RWPE2 (cell line): ENCODE measurements at places on chromosomes 5 and 9.

DNA sequence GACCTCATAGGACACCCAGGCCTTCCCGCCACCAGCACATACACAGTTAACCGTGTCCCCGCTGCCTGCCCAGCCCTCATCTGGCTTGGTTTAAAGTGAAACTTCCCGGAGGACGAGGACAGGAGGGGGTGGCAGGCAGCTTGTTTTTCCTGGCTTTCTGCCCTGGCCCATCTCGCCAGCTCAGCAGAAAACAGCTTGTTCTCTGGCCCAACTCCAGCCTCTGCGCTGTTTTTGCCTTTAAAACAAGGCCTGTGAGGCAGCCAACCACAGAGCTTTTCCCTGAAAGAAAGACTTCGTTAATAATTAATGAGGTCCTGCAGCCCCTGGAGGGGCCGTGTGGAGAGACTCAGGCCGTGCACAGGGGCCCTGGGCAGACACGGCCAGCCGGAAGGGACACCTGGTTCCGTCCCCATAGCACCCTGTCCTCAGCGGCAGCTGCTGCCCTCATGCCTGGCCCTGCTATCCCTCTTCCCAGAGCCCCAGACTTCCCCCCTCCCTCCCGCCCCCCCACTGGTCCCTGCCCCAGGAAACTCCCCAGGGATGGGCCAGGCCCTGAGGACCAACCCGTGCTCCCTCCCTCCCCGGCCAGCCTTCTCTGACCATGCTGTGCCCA, 108.7 kb downstream of the RXRA start:
- no peak for DNase-seq

DNA sequence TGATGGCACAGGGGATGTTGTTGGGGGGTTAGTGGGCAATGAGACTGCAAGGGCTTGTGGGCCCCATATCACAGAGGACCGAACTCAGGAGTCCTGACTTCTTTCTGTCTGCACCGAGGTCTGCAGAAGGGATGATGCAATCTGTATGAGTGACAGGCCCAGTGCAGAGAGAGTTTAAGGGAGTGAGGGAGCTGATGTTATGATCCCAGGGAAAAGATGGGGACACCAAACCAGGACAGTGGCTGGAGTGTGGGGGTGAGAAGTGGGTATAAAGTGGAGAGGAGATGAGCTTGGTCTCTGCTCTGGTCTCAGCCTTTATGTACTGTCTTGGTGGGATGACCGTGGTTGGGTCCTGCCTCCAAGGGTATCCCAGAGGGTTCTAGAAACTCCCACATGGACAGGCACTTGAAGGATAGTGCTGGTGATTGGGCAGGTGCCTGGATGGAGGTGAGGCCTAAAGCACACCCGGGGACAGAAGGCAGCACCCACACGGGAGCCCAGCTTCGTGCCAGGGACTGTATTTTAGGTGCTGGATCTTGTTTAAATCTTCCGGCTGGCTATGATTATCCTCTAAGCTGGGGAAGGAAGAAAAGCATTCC, 21.9 kb downstream of the GSN start:
- no peak for DNase-seq

GRCh38 chr9:110029429-110029955, 178.5 kb downstream of the C9orf152 start:
- DNase-seq: no peak

- no peak for DNase-seq
These were observed 112.1 kb upstream of the IL6ST start for GRCh38 chr5:56106837-56107236.

GRCh38 chr9:93447655-93448054, 3.8 kb upstream of the FAM120A start:
- no peak for DNase-seq

GRCh38 chr9:117869287-117869686, 165.1 kb downstream of the TLR4 start:
- DNase-seq: no peak

- no peak for DNase-seq
These were observed 309.3 kb downstream of the BNC2 start for GRCh38 chr9:16561121-16561520.

DNA sequence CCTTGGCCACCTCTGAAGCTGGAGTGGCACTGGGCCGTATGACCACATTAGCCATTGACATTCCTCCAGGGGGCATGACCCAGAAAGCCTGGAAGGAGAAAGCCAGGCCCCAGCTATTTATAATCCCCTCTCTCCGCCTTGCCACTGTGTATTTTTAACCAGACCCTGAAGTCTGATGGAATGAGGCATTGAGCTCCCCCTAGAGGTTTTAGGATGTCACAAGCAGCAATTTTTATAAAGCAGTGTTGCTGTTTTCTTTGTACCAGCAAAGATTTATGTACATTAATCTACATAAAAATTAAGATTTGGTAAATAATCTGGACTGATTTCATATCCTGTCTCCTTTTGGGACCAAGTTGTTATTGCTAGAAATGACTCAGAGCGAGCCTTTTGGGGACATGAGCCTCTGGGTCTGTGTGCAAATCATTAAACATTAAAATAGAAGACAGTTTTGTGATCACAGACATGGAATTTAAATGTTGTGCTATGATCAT, 127.1 kb downstream of the TRIO start:
- DNase-seq: no peak

- DNase-seq: no peak
These were observed 14.2 kb downstream of the EEIG1 start for GRCh38 chr9:127966416-127967150.

GRCh38 chr5:157665467-157666070, 5.8 kb upstream of the C5orf52 start:
- no peak for DNase-seq

GRCh38 chr9:131277910-131278701, 1.8 kb upstream of the FAM78A start:
- no peak for DNase-seq

DNA sequence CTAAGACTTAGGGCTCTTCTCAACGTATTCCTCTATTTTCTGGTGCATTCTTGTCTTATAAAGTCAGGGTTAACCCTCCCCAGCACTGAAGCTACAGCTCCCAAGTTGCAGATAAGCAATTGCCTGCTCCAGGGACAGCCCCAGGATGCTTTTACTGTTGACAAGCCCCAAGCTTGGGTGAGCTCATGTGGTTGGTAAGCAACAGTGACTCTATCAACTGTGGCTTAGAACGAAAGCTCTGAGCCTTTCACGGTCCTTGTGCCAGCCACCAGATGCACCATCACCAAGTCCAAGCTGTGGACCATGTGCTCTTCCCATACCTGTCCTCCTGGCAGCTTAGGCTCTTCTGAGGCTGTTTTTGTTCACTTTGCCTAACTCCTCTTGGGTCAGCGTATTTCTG, 13.5 kb downstream of the ADRB2 start:
- no peak for DNase-seq

GRCh38 chr5:11617080-11617479, 287.2 kb downstream of the CTNND2 start:
- no peak for DNase-seq

GRCh38 chr5:71802673-71803072, 83.6 kb downstream of the CARTPT start:
- no peak for DNase-seq

- DNase-seq: no peak
These were observed 614.5 kb downstream of the HINT1 start for GRCh38 chr5:130550562-130550928.

GRCh38 chr5:56054666-56055065, 59.9 kb upstream of the IL6ST start:
- DNase-seq: no peak

- DNase-seq: no peak
These were observed 281.1 kb downstream of the FER start for GRCh38 chr5:109028608-109029299.

GRCh38 chr9:132201780-132202703, 40.2 kb downstream of the NTNG2 start:
- no peak for DNase-seq

DNA sequence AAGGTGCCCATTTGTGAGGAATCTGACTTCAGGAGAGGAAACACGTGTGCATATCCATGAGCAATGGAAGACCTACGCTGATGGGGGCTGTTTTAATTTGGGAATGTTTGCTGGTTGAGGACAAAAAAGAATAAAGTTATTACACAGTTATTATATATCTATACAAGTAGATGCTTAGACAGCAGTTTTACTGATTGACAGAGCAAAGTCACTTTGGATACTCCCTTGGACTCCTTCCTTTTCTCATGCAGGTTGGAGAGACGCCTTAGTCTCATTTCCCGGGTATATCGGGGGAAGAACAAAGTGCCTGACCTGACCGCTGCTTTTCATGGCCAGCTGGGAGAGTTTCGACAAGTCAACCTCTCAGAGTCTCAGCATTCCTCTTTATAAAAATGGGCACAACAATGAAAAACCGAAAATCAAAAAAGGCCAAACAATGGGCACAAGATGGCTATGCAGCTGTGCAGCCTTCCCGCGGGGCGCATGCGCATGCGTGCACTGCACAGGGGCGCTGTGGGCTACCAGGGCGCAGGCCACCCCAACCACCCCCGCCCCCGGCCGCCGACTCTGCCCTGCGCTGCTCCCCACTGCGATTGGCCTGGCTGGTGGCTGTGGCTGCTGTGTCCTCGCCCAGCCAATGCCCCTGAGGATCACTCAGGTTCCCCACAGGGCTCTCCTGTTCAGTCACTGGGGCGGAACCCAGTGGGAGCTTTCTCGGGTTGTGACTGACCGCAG, 18.1 kb downstream of the NFIL3 start:
- no peak for DNase-seq

GRCh38 chr5:14281746-14282181, 138.6 kb downstream of the TRIO start:
- DNase-seq: no peak

GRCh38 chr9:69773258-69773657, 13.4 kb upstream of the PTAR1 start:
- no peak for DNase-seq

DNA sequence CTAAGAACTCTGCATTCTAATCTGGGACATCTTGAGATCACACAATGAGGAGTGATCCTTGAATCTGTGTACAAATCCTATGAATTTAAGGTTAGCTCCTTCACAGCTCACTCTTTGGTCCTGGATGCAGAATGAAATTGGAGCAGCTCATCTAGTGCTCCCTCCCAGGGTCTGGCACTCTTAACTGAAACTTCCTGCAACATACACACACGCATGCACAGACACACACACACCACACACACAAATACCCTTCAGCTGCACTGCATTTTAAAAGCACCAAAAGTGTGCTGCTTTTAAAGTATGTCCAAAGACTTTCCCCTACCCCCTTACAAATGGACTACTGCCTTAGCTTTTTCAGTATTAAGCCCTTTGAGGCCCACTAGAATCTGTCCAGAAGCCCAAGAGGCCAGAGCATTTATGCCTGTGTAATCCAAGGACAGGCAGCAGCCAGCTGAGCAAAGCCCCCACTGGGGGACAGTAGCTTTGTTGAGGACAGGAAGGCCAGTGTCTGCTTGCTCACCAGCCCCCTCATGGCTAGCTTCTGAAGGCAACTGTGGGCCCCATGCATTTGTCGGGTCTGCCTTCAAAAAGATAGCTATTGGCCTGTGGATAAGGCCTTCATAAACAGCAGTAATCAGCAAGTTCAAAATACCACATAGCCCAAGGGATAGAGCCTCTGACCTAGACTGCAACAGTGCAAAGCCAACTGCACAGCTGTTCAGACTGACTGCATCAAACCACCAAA, 43.6 kb downstream of the CDO1 start:
- DNase-seq: no peak

GRCh38 chr9:95910770-95911340, 35.4 kb downstream of the ERCC6L2 start:
- DNase-seq: no peak

GRCh38 chr5:144583541-144584449, 413.1 kb downstream of the KCTD16 start:
- no peak for DNase-seq

- no peak for DNase-seq
These were observed 34.4 kb downstream of the NCS1 start for GRCh38 chr9:130206579-130206978.

- DNase-seq: peak; percentile 25
These were observed 34.5 kb upstream of the TYRP1 start for GRCh38 chr9:12658531-12659209.
